ENCODE measurements at places on chromosomes 3 and 15.

GRCh38 chr3:46013316-46014094, 13.8 kb downstream of the XCR1 start:
- no peak for DNase-seq

GRCh38 chr3:72964633-72965032, 32.0 kb upstream of the PPP4R2 start:
- DNase-seq: no peak

DNA sequence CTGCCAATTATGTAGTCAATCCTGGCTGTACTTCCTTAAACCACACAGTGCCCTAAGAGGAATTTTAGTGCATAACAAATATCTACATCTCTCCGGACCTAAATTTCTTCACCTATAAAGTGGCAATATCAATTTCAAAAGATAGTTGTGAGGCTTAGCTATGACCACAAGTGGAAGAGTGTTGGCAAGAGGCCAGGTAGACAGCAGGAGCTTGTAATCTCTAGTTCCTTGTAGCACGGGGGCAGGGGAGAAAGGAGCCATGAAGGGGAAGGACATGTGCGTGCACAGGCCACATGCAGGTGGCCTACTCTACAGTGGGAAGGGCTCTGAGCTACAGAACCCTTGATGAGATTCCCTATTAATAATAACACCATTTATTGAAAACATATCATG, 269.7 kb downstream of the ABHD5 start:
- DNase-seq: no peak

DNA sequence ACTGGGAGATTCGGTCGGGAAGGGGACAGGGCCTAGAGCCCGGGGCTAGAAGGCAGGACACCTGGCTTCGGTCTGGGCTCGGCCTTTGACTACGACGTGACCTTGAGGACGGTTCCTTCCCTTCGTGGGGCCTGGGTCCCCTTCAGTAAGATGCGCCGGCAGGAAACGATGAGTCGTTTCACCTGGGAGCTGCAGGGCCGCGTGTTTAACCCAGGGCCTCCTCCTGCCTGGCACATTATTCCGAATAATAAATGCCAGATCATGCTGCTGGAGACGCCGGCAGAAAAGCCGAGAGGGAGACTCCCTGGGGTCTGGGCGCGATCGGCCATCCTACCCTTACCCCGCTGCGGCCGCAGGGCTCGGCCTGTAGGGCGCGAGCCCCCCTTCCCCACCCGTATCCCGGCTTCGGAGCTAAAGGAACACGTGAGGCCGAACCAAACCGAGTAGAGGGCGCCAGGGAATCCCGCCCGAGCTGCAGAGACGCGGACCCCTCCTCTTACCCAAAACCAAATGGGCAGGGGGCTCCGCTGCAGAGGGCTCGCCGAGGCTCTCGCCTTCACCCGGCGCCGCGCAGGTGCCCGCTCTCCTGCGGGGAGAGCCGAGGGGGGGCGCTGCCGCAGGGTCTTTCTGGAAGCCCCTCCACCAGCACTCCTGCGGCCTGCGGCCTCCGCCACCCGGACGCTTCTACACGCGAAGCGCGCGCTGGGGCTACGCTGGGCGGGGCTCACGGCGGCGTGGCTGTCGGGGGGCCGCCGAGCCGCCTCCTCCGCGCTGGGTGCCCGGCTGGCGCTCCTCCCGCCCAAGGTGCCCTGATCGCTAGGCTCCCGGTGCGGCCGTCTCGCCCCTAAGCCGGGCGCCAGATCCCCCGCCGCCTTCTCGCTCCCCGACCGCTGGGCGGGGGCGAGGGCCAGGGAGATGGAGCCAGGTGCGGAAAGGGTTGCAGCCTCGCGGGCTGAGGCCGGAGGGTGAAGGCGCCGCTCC, at the start of gene BDH1:
Gene BDH1 (minus strand): TSS at position 688 of the 981 bp plus-strand sequence. CDS start 9,525 bp downstream, outside the sequence.
- DNase-seq: peak; percentile 32

- no peak for DNase-seq
These were observed 14.5 kb upstream of the CAPN3 start for GRCh38 chr15:42344763-42345162.

- DNase-seq: no peak
These were observed 55.6 kb upstream of the TBC1D23 start for GRCh38 chr3:100205171-100205570.

GRCh38 chr3:72595376-72595775, 252.9 kb downstream of the SHQ1 start:
- DNase-seq: no peak

DNA sequence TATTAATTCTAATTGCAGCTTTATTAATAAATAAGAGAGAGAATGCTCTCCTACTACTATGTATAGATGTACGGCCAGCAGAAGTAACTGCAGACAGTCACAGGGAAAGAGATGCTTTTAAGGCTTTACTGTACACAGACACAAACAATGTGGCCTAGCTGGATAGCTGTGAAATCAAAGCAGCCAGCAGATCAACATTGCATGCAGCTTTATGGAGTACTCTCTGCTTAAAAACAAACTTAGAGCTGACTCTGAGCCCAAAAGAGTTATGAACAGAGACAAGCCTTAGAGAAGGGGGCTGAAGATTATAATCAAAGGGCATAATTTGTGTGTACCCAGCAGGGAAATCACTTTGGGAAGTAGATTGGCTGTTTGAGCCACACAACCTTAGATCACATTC, 47.2 kb downstream of the CADM2 start:
- no peak for DNase-seq

DNA sequence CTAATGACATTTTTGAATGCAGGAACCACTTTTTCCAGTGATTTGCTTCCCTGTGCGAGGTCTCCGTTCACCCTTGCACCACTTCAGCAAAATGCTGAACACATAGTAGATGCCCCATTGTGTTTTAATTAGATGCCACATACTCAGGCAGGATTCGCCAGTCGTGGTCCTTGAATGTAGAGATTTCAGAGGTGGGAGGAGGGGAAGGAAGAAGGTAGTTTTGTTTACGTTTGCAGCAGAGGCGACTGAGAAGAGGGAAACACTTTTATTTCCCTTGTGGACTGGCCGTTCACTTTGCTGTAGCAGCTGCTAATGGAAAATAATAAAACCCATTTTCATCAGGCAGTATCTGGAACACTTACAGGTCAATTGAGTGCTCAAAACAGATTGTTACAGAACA, 262.8 kb upstream of the TBL1XR1 start:
- DNase-seq: no peak

GRCh38 chr3:58353722-58354553, 21.2 kb downstream of the PXK start:
- no peak for DNase-seq

GRCh38 chr3:27633224-27633545, 88.9 kb downstream of the EOMES start:
- DNase-seq: no peak

DNA sequence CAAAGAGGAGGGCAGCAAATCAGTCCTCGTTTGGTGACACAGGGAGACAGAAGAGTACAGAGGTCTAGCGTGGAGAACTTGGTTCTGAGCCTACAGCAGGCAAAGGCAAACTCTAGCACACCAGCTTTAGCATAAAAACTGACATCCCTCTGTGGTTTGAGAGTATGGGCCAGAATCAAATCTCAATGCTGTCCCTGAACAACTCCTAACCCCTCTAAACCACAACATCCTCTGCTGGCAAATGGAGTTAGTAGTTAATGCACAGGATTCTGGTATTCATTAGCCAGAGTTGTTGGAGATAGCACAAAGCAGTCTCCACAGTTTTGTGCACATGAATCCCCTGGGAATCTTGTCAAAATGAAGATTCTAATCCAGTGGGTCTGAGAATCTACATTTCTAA, 315.8 kb downstream of the NTRK3 start:
- no peak for DNase-seq

GRCh38 chr15:66696770-66697169, 5.3 kb upstream of the SMAD6 start:
- DNase-seq: no peak

DNA sequence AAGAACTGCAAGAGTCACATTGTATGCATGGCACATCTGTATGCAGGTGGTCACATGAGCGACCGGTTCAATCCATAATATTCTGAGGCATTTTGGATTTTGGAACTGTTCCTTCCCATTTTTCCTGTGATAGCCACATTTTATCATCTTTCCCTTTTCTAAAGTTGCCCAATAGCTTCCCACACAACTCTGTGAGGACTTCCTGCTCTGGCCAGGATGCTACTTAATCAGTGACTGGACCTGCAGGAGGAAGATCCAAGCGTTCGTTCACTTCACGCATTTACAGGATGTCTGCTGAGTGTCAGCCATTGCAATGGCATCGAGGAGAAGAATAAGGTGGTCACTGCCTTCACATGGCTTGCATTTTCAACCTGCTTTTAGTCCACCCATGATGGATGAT, 9.8 kb downstream of the KLHL6 start:
- DNase-seq: no peak

DNA sequence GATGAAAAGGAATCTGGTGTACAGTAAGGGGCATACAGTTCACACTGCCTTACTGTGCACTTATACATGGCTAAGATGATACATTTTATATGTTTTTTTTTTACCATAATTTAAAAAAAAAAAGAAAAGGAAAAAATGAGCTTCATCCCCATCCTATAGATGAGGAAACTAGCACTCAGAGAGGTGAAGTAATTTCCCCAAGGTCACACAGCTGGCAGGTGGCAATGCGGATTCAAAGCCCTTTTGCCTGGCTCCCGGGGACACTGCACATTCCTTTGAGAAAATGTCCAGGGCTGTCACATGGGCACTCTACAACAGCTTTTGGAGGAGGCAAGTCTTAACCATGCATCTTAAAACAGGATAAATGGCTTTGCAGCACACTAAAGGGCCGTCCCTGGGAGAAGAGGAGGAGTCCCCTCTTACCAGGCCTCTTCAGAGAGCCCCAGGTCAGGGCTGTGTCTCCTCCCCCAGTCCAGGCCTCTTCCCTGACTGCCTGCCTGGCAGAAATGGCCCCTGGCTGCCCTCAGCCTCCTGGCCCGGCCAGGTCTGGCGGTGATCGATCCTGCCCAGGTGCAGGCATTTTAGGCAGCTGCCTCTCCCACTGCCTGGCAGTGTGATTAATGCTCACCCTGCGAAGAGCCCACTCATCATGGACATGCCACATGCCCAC, 95.1 kb upstream of the LINGO1 start:
- DNase-seq: no peak

DNA sequence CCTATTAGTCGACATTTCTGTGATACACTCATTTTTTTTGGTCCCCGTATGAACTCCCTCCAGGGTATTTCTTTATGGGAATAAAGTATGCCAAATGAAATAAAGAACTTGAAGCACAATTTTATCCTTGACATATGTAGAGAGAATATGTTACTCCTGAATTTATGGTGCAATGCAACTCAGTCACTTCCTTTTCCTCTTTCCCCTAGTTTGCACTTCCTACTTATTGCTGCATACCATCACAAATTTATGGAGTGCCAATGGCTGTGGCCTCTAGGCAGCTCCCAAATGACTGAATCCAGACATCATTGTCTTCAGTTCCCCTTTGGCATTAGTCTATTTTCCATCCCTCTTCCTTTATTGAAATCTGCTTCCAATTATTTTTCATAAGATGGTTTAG, 403.5 kb downstream of the FHIT start:
- no peak for DNase-seq

DNA sequence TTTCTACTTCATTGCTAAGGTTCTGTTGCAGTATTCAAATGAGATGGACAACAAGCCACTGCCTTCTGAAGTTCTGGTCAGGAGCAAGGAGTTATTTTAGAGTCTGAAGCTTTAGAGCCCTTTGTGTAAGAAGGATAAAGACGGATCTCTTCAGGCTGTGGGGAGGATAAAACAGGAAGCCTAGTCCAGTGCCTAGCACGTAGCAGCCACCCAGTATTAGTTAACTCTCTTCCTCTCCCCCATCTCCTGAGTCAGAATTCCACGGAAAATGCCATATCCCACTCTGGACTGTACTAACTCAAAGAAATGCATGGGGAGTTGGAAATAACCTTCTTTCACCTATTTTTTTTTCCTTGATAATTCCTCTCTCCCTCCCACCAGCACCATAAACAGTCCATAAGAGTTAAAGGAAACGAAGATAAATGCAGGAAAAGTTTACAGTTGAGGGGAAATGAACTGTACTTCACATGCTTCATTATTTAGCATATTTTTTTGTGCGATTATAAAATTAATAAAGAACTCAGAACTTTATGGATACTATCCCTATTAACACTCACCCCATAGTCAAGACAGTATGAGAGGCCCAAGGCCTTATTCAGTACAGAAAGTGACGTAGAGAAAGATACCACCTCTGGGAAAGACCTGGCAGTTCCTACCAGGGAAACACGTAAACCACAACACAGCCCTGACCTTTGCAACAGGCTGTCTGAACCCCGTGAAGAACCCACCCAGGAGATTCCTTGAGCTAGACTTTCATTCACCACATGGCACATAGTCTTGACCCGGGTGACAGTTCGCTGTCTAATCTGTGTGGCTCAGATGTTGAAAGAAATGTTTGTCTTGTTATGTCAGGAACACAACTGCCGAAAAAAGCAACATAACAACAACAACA, 9.2 kb downstream of the IGF2BP2 start:
- DNase-seq: no peak

- no peak for DNase-seq
These were observed 271.4 kb downstream of the THSD4 start for GRCh38 chr15:71386448-71387236.

- no peak for DNase-seq
These were observed 64.2 kb downstream of the MOBP start for GRCh38 chr3:39531665-39532064.

GRCh38 chr15:62739082-62739481, 303.5 kb upstream of the TPM1 start:
- DNase-seq: no peak

DNA sequence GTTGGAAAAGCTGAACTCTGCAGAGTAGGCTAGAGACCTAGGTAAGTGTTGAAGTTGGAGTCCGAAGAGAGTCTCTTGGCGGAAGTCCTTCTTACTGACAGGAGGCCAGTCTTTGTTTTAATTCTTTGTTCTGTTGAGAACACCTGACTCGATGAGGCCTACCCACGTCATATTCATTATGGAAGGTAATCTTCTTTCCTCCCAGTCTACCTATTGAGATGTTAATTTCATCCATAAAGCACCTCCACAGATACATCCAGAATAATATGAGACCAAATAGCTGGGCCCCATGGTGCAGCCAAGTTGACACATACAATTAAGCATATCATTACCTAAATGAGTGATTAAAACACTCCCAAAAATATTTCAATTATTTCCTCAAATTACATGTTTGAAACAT, 515.5 kb downstream of the CADM2 start:
- DNase-seq: no peak

All from activated CD8-positive, alpha-beta memory T cell treated with anti-CD3 and anti-CD28 coated beads for 4 hours (primary cell).